ENCODE measurements at places on chromosomes 3 and 15. TPM values are rescaled to one million over a fixed set of nuclear protein-coding genes. Genes with fewer than 3 reads are reported as not detected.
A peak's percentile ranks its signal among the peaks of the same experiment; 100 is the strongest.

ZNF662 gene
- 20.4 TPM for total RNA-seq

SHQ1 gene
- 24.8 TPM for total RNA-seq

DNA sequence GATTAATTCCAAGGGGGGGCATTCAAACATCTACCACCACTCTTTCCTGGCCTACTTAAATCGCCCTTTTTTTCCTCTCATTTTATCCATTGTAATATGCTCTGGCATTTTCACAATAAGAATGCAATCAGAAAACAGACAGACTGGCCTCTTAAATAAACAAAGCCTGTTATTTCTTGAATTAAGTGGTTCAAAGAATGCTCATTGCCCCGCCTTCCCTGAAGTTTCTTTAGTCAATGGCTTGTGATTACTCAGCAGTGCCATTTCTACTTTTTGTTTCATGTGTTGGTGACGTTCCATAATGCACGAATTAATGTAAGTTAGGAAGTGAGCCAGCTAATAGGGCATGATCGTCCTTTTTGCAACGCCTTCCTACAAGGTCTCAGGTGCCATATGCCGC lies 68.0 kb downstream of the FBN1 start:
- DNase-seq: no peak

GRCh38 chr3:186329589-186329988 lies 32.4 kb downstream of the DGKG start:
- no peak for DNase-seq

- no peak for DNase-seq
Measured at GRCh38 chr3:73559749-73560148, 65.0 kb downstream of the PDZRN3 start.

- DNase-seq: peak; percentile 11
Measured at GRCh38 chr3:195356151-195357086, 85.5 kb upstream of the XXYLT1 start.
